WTC11 (cell line): ENCODE measurements at places on chromosomes 5 and 9. TPM values are rescaled to one million over a fixed set of nuclear protein-coding genes. Genes with fewer than 3 reads are reported as not detected.
A peak's percentile ranks its signal among the peaks of the same experiment; 100 is the strongest.

- DNase-seq: no peak
These were observed 140.1 kb downstream of the CEMIP2 start for GRCh38 chr9:71628247-71628646.

DNA sequence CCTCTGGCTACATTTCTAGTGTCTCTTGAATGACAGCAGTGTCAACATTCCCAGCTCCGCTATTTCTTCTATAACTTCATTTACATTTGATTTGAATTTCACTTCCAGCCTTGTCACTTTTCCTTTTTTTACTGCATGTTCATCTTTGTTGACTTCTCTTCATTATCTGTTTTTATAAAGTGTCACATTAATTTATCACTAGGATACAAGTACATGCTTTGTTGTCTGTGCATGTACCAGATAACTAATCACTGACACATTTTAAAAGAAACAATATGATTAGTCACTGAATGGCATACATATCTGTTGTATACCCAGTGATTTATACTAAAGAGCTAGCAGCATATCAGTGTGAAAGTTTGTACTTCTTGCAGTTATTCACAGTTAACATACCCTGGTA is 29.1 kb downstream of the ARSK start:
- no peak for DNase-seq

Gene IFNA21
- not detected in 3 replicates for total RNA-seq

Gene RNF180
- 2.5 to 3.4 TPM (median 2.7 TPM) in 3 replicates for total RNA-seq

Gene IFNB1
- total RNA-seq: not detected in 3 replicates

Gene COL5A1
- 13.5 to 17.7 TPM (median 16.4 TPM) in 3 replicates for total RNA-seq

DNA sequence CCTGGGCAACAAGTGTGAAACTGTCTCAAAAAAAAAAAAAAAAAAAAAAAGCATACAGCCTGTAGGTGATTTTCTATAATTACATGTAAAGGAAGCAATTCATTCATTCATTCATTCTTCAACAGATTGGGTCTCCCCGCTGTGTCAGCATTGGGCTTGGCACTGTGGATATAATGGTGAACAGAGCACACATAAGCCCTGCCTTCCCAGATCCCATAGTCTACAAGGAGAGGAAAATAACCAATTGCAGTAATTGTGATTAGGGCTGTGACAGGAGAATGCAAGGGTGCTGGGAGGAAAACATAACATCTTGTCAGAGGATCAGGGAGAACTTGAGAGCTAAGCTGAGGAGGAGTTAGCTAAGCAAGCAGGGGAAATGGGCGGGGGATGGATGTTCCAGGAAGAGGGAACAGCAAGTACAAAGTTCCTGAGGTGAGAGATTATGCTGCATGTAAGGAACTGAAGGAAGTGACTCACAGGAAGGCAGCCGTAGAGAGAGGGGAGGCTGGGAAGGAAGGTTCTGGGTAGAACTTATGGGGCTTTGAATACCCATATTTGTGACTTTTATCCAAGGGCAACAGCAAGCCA is 24.0 kb upstream of the KLF9 start:
- no peak for DNase-seq

DNA sequence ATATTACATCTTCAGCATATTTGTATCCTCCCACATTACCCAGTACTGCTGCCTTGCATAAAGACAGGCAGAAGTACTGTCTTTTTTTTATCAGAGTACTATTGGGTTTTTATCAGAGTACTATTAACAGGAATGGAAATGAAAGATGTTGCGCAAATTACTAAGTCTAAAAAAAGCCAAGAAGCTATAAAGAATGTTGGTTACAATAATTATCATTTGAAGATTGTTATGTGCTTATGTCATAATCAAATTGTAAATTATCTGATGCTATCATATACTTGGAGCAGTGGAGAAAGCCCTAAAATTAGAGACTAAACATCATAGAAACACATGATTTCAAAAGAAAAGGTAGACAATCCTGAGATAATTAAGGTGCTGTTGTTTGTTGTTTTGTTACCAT is 188.8 kb downstream of the CCDC192 start:
- DNase-seq: no peak

DNA sequence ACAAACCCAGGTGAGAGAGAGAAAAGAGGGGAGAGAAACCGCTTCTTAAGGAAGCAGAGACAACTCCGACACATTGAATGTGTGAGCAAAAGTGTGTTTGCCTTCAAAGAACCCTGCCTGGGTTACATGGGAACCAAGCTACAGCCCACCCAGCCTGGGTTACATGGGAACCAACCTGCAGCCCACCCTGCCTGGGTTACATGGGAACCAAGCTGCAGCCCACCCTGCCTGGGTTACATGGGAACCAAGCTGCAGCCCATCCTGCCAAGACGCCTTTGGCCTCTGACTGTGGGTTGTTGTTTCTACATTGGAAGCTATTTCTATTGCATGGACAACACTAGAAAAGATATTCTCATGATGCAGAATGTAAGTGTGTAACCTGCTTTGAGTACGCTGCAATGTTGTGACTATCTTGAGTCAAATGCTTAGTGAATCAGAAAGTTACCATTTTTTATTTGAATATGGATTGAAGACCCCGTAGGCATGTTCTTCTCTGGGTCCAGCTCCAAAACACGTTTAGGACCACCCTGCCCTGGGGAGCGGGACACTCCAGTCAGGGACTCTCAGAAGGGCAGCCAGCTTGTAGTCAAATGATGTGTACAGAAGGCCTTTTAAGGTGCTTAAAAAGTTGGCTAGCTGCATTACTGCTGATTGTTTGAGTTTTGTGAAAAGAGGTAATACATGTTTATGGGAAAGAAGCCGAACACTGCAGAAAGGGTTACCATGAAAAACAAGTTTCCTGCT is 39.1 kb upstream of the UNC5A start:
- no peak for DNase-seq

- no peak for DNase-seq
These were observed 430 bp upstream of the MSH3 start for GRCh38 chr5:80654054-80654390.

Gene ADAMTS12
- total RNA-seq: 10.2 to 13.5 TPM (median 11.5 TPM) in 3 replicates

Gene SUSD3
- total RNA-seq: 11.5 to 13.2 TPM (median 11.9 TPM) in 3 replicates

- DNase-seq: no peak
These were observed 85.6 kb upstream of the LMX1B start for GRCh38 chr9:126528111-126528510.

Gene BRINP1
- total RNA-seq: 16.4 to 19.5 TPM (median 18.4 TPM) in 3 replicates

Gene CDC14B
- 57.1 to 61.7 TPM (median 58.5 TPM) in 3 replicates for total RNA-seq

DNA sequence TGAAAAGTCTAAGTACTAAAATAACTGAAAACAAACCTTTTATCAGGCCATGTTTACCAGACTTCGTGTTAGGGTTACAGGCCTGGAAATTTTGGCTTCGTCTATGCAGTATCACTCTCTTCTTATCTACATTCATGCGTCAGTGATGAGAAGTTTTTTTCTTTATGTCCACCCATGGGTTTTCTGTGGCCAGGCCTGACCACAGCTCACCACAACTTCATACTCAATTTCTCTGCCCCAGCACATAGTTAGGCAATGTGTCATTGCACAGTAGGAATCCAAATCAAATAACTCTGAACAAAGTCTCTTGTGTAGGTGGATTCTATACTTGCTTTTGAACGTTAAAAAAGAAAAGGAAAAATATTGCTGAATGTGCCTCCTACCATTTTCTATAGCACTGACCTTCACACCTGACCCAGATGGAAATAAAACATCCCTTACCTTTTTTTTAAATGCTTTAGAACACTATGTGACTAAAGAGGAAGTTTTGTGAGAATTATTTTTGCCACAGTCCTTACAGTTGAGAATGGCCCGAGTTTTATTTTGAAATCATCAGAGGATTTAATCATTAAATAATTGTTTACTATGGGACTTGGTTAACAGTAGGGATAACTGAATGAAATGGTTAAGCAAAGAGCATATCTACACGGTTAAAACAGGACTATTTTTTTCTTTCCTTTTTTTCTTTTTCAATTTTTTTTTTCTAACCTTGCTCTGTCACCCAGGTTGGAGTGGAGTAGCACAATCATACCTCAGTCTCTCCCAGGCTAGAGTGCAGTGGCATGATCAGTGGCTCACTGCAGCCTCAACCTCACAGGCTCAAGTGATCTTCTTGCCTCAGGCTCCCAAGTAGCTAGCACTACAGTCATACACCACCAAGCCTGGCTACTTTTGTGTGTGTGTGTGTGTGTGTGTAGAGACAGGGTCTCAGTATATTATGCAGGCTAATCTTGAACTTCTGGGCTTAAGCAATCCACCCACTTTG is 1247.0 kb upstream of the ACO1 start:
- no peak for DNase-seq

DNA sequence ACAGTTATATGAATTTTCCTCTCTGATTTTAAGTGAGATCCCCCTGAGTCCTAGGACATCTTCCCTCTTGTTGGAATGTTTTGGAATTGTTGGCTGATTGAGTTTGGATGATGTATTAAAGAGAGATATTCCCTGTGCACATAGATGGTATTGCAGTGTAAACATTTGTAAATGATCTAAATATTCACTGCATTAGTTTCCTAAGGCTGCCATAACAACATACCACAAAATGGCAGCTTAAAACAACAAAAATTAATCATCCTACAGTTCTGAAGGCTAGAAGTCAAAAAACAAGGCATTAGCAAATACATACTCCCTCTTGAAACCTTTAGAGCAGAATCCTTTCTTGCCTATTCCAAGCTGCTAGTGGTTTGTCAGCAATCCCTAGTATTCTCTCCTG is 38.0 kb upstream of the MROH2B start:
- no peak for DNase-seq

- DNase-seq: no peak
These were observed 57.5 kb downstream of the HOMER1 start for GRCh38 chr5:79456400-79456799.

GRCh38 chr9:109986521-109986991 is 206.6 kb downstream of the PALM2AKAP2 start:
- DNase-seq: no peak

GRCh38 chr9:89359751-89360261 is 41.5 kb downstream of the SECISBP2 start:
- no peak for DNase-seq

DNA sequence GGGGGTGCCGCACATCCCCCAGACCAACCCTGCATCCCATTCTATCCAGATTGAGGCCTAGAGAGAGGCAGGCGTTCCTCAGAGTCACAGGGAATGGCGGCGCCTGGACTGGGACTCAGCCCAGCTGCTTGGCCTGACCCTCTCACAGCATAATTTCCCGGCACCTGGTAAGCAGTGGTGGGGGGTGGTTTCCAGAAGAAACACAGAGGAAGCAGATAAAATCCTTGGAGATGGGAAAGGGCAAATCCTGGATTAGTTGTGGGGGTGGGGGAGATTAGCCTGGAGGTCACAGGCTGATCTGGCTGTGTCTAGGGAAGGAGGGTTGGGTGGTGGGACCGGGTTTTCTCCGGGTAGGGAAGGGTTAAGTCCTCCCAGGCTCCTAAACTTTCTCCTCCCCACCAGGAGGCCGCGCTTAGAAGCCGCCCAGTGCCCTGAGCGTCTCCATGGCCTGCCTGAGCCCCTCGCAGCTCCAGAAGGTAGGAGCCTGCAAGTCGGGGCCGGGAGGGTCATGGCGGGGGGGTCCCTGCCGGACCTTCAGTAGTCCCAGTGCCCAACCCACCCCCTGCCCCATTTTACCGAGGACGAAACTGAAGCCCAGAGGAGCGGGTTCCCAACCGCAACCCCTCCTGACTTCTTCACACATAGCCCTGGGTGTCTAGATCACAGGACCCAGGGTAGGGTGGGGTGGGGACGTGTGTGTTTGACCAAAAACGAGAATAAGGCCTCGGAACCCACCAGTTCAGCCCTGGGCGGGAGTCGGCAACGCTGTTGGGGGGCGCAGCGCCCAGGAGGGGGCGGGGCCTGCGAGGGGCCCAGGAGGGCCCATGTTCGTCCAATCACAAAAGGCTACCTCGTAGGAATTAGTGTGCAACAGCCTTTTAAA is 1.3 kb downstream of the PHYHD1 start:
- peak; percentile 72 for DNase-seq

DNA sequence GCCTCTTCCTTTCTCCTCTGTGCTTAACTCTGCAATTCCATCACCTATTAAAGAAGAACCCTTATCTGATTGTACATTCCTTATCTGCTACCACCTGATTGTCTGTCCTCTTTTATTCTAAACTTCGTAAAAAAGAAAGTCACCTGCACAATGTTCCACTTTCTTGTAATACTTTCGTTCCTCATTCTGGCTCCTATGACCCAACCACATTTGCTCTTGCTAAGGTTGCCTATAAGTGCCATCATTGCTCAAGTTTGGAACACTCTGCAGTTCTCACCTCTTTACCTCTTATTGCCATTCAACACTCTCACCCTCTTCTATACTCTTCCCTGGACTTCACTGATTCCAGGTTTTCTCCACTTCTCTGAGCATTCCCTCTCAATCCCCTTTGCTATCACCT is 10.1 kb downstream of the TAF1L start:
- no peak for DNase-seq

Gene DBH
- total RNA-seq: 0.23 to 0.34 TPM (median 0.24 TPM) in 3 replicates

Gene TRAF1
- total RNA-seq: 1.8 to 3.1 TPM (median 2.9 TPM) in 3 replicates

DNA sequence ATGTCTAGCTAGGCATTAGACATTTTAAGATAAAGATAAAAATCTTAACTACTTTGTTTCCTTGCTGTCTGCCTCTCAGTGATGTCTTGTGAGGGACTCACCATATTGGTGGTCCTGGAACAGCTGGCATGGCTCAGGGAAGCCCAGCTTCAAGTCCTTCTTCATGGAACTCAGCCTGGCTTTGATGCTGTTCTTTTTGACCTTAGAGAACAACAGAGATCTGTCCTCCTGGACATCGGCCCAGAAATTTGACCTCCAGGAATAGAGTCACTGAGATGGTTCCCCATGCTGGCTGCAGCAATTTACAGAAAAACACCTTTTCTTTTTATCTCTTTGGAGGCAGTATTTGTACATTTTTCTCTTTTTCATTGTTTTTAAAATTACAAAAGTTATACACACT is 235.5 kb upstream of the WWC1 start:
- DNase-seq: no peak

DNA sequence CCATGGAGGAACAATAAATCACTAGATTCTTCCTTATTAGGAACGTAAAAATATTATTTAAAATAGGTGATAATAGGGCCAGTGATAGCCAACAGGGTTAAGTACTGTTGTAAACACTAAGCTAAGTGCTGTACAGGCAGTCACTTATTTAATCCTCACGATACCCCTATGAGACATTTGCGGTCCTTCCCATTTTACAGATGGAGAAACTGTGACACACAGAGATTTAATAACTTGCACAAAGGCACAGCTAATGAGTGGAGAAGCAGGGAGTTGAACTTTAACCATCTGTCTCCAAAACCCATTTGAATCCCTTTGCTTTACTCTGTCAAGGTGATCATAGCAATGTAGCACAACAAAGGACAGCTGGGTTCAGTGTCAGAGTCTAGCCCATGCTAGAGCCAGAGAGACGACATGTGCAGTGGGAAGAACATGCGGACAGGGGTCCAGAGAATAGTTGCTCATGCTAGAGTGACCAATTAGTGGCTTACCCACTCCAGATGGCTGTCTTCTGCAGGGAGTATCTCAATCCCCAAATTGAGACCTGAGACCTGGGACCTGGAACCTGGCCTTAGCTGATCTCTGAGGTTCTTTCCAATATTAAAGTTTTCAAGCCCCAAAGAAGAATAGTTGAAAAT is 28.9 kb downstream of the STXBP1 start:
- DNase-seq: no peak

Gene PTGES2
- 96.2 to 118 TPM (median 98.4 TPM) in 3 replicates for total RNA-seq

Gene RARS1
- 89.9 to 98.8 TPM (median 95.1 TPM) in 3 replicates for total RNA-seq

DNA sequence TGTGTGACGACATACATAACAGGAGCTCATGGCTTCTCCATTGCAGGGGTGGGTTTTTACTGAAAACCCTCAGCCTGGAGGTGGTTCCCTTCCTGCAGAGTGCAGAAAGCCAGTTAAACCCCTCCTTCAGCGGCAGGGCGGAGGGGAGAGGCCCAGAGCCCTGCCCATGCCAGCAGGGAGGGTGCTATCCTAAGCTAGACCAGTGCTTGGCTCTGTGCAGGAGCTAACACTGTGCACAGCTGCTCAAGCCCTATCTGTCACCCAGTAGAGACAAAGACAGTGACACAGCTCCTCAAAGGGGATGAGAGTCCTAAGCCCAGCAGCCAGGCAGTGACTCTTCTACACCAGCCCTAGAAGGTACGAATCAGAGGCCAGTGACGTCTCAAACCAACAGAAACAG is 70.0 kb upstream of the ZSWIM6 start:
- no peak for DNase-seq
